ENCODE measurements at places on chromosomes 5 and 9.

DNA sequence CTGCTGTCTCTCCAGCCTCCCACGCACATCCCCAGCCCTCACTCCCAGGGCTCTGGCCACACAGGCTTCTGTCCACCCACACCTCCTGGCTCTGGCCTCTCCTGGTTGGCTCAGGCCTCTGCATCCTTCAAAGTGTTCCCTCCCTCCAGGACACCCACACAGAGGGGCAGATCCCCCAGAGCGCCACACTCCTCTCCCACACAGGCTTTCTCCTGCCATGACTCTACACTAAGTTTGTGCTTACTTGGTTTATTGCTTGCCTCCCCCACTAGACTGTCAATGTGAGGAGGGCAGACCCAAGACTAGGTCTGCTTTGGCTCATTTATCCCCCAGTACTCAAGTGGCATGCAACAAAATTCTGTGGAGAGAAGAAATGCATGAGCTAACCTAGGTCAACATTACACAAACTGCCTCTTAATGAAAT lies 67.0 kb upstream of the SPOCK1 start:
- DNase-seq: no peak

DNA sequence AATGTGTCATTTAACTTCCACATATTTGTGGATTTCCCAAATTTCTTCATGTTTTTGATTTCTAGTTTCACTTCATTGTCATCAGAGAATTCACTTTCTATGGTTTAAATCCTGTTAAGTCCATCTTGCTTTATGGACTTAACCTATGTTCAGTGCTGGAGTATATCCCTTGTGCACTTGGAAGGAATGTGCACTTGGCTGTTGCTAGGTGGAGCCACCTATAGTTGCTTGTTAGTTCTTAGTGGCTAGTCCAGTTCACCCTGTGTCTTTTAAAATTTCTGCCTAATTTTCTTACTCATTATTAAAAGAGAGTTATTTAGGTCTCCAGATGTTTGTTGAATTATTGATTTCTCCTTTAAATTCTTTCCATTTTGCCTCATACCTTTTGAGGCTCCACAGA lies 1472.5 kb upstream of the CDH6 start:
- DNase-seq: no peak

- DNase-seq: peak; percentile 64
These were observed 62.3 kb upstream of the ZFR start for GRCh38 chr5:32506799-32507198.

- no peak for DNase-seq
These were observed 67.1 kb upstream of the HSPB3 start for GRCh38 chr5:54388409-54388808.

GRCh38 chr5:96838201-96839070 lies 30.7 kb upstream of the ERAP1 start:
- no peak for DNase-seq

- no peak for DNase-seq
These were observed 77.8 kb downstream of the ZCCHC7 start for GRCh38 chr9:37198039-37198729.

DNA sequence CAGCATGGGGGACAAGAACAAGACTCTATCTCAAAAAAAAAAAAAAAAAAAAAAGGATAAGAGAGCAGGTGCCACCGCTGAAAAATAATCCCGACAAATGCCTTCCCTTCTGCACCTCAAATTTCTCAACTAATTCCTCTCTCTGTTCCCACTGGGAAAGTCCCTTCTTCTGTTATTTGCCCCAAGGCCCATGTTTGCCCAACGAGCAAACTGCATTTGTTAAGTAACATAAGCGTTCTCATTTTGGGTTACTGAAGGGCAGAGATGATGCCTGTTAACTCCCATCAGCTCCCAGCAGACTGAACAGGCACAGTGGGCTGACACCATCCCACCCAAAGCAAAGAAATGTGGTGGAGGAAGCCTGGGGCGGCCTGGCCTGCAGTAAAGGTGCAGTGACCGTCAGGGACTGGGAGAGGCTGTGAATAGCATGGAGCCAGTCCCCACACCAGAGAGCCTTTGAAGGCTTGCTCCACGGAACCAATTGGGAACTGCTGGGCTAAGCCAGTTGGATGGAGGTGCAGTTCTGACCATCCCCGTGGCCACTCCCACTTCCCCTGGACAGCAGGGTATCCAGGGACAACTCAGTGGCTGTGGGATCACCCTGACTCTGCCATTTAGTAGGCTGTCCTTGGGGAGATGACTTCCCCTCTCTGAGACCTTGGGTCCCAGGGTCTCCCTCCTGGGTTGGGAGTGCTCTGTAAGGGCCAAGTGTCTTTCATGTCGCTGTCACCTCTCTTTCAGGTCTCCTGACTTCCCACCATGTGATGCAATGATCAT lies 149.7 kb upstream of the IER5L start:
- no peak for DNase-seq

DNA sequence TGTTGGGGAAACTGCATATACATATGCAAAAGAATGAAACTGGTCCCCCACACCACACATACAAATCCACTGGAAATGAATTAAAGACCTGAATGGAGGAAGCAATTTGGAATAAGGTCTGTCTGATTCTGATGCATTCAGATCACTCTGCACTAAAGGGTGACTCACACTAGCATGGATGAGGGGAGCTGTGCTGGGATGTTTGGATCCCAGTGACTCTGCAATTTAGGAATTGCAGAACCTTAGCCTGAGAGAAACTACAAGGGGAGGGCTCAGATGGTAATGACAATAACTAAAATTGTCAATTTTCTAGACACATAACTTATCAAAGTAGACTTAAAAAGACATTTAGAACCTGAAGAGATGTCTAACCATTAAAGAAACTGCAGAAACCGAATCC lies 312.0 kb downstream of the CDK5RAP2 start:
- DNase-seq: no peak

GRCh38 chr9:128706671-128707381 lies 4.5 kb downstream of the PKN3 start:
- no peak for DNase-seq

GRCh38 chr9:113636165-113636564 lies 172.6 kb downstream of the RGS3 start:
- DNase-seq: no peak

DNA sequence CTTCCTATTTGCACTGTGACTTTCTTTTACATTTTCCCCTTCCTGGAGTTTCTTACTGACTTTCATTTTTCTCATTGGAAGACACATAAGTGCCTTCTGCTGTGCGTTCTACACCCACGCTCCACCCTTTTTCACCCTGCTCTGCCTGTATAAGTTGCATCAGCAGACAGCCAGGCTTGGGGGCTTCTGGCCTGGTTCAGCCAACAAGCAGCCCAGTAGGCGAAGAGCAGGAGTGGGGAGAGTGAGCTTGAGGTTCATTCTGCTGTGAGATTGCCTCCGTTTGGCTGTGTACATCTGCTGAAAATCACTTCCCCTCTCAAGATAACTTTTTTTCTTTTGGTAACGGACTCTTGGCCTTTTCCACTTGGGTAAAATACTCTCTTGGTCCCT lies 38.4 kb downstream of the RASGRF2 start:
- DNase-seq: no peak

DNA sequence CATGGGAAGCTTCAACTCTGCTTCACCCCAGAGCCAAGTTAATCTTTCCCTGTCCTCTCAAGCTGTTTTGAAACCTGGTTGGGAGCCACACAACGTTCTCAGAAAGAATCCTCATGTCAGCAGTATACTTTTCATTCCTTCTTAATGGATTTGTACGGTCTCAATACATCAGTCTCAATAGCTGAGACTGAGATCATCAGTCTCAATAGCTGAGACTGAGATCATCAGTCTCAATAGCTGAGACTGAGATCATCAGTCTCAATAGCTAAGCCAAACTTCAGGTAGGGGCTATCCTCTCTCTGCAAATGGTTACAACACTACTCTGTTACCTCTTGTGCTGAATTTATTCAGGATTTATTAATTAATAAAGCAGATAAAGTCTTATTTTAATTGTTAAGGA lies 1317.4 kb upstream of the CDH9 start:
- DNase-seq: no peak

DNA sequence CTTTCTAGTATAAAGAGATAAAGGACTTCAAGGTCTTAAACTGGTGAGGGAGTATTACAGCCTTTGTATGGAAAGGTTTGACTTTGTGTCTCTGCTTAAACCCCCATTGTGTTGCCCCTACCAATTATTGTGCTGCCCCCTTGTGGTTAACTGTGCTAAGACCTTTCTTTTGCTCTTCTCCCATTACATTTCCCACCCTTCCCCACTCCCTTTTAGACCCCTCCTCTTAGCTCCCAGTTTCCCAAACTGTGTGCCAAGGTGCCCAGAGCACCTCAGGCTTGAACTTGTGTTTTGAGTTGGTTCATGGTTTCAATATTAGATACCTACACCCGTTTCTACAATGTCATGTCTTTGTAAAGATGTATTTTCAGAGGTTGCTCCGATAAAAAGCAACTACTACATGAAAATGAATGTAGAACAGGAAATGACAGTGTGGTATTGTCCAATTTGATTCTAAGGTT lies 2.9 kb downstream of the JAK2 start:
- DNase-seq: no peak

- no peak for DNase-seq
These were observed 214.8 kb downstream of the NR3C1 start for GRCh38 chr5:143188692-143189091.

DNA sequence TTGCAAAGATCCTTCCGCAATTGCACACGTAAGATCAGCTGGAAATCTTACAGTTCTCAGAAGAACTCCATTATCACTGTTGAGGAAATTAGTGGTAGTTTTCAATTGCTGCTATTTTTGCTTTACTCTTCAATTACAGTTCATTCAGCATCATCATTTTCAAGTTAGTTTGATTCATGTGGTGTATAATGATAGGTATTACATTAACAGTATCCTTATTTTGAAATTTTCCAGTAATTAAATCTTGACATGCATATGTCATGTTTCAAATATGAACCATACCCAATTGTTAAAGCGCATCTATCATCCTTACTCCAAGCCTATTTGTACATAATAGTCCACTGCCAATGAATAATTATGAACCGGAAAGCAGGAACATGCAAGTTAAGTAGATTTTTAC lies 60.3 kb downstream of the NR6A1 start:
- DNase-seq: no peak

DNA sequence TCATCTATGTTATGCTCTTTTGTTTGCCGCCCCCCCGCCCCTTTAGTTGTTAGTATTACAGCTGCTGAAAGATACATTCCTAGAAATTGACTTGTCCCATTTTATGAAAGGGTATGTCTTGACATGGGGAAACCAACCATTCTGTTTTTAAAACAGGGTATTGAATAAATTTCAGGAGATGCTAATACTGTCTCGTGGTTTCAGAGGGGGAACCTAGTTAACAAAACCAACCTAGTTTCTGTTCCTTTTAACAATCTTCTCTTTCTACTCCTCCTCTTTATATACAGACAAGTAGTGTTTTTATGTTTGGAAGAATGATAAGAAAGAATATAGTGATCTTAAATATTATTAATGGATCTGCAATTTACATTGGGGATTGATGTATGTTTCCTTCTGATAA lies 3.5 kb downstream of the PIP5K1B start:
- no peak for DNase-seq

DNA sequence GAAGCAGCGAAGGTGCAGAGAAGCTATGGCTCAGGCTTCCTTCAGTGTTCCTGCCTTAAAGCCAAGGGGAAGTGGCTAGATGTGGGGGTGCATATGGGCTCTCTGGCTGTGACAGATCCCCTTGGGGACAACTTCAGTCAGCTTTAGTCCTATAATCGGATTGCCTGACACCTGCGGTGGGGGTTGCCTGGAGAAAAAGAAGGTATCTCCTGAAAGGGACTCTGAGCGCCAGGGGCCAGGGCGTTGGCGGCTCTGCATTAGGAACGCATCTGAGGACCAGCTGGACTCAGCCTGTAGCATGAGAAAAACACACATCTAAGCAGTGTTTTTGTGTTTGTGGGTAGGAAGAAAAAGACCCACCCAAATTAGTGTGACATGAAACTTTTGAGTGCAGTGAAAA lies 84.3 kb upstream of the OTULINL start:
- DNase-seq: no peak

GRCh38 chr9:137018761-137019559 lies 9.1 kb downstream of the ABCA2 start:
- no peak for DNase-seq

GRCh38 chr9:126483468-126484073 lies 130.2 kb upstream of the LMX1B start:
- no peak for DNase-seq

DNA sequence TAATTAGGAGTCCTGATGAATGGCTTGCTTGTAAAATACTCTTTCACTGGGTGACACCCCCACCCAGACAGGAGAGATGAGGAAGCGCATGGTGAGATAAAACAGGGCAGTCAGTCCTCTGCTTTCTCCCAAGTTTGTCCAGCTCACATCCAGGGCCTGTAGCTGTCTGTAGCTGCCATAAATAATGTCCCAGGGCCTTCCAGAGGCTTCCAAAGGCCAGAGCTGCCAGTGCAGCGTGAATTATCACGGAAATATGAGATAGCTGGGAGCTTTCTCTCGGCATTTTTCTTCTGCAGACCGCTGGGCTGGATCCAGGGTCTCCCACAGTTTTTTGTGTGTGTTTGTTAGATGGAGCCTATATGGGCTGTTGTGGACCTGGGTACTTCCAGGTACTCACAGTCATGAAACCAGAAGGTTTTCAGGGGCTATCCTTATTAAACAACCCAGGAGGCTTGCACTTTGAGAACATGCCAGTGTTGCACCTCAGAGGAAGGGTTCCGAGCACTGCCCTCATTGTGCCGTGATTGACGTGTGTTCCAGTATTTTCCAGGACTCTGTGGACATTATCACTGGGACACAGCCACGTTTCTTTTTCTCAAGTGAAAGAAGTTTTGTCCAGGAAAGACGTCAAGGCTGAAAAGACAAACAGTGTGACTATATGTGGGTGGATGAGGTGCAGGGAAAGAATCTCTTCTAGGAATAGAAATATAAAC lies 117.5 kb downstream of the FGF1 start:
- DNase-seq: no peak

DNA sequence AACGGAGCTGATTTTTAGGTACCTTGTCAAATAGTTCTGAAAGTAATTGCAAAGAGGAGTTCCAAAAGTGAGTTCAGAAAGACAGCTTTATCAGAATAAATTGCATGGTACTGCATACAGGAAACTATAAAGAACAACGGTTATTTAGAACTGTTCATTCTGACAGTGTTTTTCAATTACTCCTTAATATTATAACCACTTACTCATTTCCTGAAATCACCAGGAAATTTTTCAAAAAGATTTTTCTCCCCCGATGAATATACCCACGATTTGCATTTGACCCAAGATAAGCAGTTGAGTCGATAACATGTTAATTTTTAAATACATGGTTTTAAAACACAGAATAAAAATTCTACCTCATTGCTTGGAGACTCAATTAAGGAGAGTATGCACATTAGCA lies 9.4 kb downstream of the DOCK8 start:
- no peak for DNase-seq
